ENCODE measurements at places on chromosomes 11 and 22.

DNA sequence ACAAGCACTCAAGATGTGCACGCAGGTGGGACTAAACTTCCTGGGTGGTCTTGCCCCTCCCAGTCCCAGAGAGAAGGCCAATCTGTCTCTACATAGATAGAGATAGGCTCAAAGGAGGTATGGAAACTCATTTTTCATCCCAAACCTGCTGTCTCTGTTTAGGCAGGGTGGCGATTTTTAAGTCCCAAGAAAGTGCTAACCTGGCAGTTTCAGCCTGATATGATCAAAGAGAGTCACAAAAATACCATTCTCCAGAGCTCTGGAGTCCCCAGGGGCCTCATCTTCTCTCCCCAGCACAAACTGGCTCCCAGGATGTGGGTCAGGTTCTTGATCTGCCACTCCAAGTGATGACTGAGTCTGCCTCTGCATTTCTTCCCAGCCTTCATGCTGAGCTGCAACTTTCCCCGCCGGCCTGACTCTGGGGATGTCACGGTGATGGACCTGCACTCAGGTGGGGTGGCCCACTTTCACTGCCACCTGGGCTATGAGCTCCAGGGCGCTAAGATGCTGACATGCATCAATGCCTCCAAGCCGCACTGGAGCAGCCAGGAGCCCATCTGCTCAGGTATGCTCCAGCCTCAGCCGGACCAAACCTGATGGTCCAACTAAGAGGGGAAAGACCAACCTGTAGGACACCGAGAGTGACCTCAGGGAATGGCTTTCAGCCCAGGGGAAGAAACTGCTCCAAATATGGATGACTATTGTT lies 129.5 kb downstream of the SEZ6L start:
- peaks cover 57% of the 10 kb centered on the region for H3K27me3 ChIP-seq
- no peak for DNase-seq
- no peaks in the 10 kb centered on the region for H3K36me3 ChIP-seq
- H3K27ac ChIP-seq: no peak overlapping the region
- H3K4me3 ChIP-seq: no peak overlapping the region
- no peaks in the 10 kb centered on the region for H3K4me1 ChIP-seq

DNA sequence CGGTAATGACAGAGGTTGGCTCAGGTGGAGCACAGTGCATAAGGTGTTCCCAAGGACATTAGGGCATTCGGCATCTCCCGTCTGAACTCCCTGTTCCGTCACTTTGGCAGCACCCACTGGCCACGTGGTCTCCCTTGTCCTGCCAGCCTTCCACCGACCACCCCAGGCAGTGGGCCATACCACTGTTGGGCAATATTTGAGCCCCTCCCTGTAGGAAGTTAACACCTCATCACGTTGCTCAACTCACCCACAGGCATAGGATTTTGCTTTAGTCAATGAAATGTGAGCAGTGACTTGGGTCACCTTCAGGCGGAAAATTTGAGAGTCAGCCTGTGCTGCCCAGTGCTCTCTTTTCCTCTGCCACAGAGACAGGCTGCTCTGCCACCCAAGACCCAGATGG lies 44.0 kb downstream of the SERPINH1 start:
- H3K4me1 ChIP-seq: no peaks in the 10 kb centered on the region
- no peaks in the 10 kb centered on the region for H3K36me3 ChIP-seq
- no peak for DNase-seq
- no peak overlapping the region for H3K27ac ChIP-seq

DNA sequence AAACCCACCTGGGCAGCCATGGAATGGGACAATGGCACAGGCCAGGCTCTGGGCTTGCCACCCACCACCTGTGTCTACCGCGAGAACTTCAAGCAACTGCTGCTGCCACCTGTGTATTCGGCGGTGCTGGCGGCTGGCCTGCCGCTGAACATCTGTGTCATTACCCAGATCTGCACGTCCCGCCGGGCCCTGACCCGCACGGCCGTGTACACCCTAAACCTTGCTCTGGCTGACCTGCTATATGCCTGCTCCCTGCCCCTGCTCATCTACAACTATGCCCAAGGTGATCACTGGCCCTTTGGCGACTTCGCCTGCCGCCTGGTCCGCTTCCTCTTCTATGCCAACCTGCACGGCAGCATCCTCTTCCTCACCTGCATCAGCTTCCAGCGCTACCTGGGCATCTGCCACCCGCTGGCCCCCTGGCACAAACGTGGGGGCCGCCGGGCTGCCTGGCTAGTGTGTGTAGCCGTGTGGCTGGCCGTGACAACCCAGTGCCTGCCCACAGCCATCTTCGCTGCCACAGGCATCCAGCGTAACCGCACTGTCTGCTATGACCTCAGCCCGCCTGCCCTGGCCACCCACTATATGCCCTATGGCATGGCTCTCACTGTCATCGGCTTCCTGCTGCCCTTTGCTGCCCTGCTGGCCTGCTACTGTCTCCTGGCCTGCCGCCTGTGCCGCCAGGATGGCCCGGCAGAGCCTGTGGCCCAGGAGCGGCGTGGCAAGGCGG lies 11.4 kb upstream of the ARHGEF17 start:
- peaks cover 7% of the 10 kb centered on the region for H3K4me1 ChIP-seq
- no peaks in the 10 kb centered on the region for H3K36me3 ChIP-seq
- H3K27ac ChIP-seq: no peak overlapping the region
- DNase-seq: no peak

- no peaks in the 10 kb centered on the region for H3K4me1 ChIP-seq
- no peak overlapping the region for H3K4me3 ChIP-seq
- no peaks in the 10 kb centered on the region for H3K36me3 ChIP-seq
- H3K27me3 ChIP-seq: no peaks in the 10 kb centered on the region
These were observed 48.5 kb upstream of the DDI1 start for GRCh38 chr11:103987629-103988594.

DNA sequence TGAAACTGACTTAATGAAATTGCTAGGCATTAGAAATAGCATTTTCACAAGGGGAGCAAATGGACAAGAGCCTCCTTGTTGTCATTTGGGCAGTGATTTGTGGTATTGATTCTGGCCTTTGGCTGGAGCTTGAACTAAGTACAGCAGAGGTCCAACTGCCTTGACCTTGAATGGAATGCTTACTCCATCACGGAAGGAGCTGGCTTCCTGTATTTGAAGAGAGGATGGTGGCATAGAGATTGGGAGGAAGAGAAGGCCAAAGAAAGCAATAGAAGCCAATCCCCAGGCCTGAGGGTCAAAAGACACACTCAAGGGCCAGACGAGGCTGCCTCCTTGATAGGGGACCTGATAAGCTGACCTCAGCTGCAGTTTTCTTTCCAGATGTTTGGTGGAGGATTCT lies 126.6 kb upstream of the MPPED2 start:
- H3K36me3 ChIP-seq: no peaks in the 10 kb centered on the region
- DNase-seq: no peak
- H3K27ac ChIP-seq: no peak overlapping the region
- H3K27me3 ChIP-seq: no peaks in the 10 kb centered on the region
- no peaks in the 10 kb centered on the region for H3K4me1 ChIP-seq
- H3K4me3 ChIP-seq: no peak overlapping the region

DNA sequence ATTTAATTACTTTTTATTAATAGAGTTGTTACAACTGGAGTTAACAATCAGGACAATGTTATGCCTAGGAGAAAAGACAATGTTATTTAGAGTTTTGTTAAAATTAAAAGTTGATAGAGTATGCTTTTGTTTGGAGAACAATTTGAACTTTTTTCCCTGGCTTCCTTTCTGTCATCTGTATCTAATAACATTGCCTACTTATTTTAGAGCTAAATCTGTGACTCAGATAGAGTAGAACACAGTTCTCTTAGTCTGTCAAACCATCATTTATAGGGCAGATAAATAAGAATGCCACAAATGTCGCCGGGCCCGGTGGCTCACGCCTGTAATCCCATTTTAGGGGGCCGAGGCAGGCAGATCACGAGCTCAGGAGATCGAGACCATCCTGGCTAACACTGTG lies 28.9 kb upstream of the YAP1 start:
- no peaks in the 10 kb centered on the region for H3K36me3 ChIP-seq
- DNase-seq: no peak
- H3K27ac ChIP-seq: no peak overlapping the region
- H3K4me3 ChIP-seq: no peak overlapping the region
- H3K4me1 ChIP-seq: peaks cover 15% of the 10 kb centered on the region
- H3K27me3 ChIP-seq: no peaks in the 10 kb centered on the region

- H3K4me1 ChIP-seq: peaks cover 7% of the 10 kb centered on the region
- no peak overlapping the region for H3K27ac ChIP-seq
- no peak for DNase-seq
- no peak overlapping the region for H3K4me3 ChIP-seq
- H3K36me3 ChIP-seq: no peaks in the 10 kb centered on the region
- H3K27me3 ChIP-seq: no peaks in the 10 kb centered on the region
These were observed 2.0 kb upstream of the TP53I11 start for GRCh38 chr11:44952500-44953260.

GRCh38 chr11:133172349-133172748 lies 360.0 kb downstream of the OPCML start:
- no peaks in the 10 kb centered on the region for H3K36me3 ChIP-seq
- no peaks in the 10 kb centered on the region for H3K4me1 ChIP-seq
- no peak overlapping the region for H3K27ac ChIP-seq
- H3K27me3 ChIP-seq: no peaks in the 10 kb centered on the region
- DNase-seq: no peak

DNA sequence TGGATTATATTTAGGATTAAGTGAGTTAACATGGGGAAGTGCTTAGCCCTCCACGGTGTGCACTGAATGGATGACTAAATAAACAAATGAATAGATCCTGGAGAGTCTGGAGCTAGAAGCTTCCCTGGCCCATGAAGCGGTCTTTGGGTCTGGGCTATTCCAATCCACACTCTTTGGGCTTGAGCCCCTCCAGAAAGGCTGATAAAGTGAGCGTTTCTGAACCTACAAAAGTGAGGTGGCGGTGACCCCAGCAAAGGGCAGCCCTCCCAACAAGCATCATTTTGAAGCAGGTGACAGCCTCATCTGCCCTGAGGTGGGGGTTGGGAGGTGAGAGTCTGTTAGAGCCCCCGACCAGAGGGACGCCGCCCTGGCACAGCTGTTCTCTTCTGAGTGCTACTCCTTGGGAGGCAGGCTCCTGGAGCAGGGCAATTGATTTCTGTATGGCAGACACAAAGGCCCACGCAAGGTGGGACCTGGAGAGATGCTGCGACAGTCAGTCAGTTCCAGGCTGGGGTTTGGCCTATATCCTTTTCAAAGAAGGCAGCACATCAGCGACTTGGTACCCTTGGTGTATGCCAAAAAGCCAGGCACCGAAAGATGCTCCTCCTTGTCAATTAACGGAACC lies 157.8 kb downstream of the CACNA1I start:
- no peaks in the 10 kb centered on the region for H3K36me3 ChIP-seq
- H3K27me3 ChIP-seq: no peaks in the 10 kb centered on the region
- DNase-seq: no peak
- no peak overlapping the region for H3K4me3 ChIP-seq
- peaks cover 5% of the 10 kb centered on the region for H3K4me1 ChIP-seq

DNA sequence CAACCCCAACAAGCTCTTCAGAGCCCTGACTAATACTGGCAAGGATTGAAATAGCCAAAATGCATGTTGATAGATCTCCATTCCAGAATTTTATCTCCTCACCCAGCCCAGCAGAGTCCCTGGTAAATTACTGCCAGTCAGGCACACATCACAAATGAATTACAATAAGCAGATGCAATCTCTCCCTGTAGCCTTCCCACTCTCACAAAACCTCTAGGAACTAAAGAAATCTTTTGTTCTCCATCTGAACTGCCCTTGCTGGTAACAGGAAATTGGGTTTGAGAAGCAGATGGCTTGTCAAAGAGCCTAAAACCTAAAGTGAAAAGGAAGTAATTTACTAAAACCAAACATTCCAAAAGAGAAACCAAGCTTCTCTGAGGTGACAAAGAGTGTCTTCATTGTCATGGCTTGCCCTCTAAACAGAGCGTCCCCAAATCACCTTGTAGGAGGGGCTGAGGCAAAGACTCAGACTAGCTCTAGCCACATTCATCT lies 59.5 kb downstream of the FAM168A start:
- no peak for DNase-seq
- no peak overlapping the region for H3K4me3 ChIP-seq
- no peak overlapping the region for H3K27ac ChIP-seq
- H3K27me3 ChIP-seq: no peaks in the 10 kb centered on the region
- no peaks in the 10 kb centered on the region for H3K36me3 ChIP-seq
- no peaks in the 10 kb centered on the region for H3K4me1 ChIP-seq

DNA sequence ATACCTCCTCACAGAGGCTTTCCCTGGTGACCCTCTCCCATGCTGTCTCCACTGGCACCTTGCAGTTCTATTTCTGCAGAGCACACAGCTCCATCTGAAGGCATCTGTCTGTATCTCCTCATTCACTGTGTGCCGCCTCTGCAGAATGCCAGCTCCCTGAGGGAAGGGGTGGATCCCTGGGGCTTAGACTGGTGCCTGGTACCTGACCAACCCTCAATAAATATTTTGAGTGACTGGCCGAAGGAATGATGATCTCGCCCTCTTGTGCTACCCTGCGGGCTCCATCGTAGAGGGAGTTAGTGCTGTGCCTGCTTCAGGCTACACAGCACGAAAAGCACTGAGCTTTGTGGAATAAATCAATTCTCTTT lies 1.6 kb downstream of the CBX7 start:
- H3K4me1 ChIP-seq: peaks cover 26% of the 10 kb centered on the region
- H3K27ac ChIP-seq: no peak overlapping the region
- DNase-seq: no peak
- no peaks in the 10 kb centered on the region for H3K27me3 ChIP-seq
- H3K4me3 ChIP-seq: no peak overlapping the region

- no peaks in the 10 kb centered on the region for H3K36me3 ChIP-seq
- no peak for DNase-seq
- H3K27ac ChIP-seq: no peak overlapping the region
- no peaks in the 10 kb centered on the region for H3K4me1 ChIP-seq
These were observed 58.5 kb downstream of the NCAM1 start for GRCh38 chr11:113019711-113020110.

- no peaks in the 10 kb centered on the region for H3K36me3 ChIP-seq
- H3K4me1 ChIP-seq: no peaks in the 10 kb centered on the region
- no peak overlapping the region for H3K4me3 ChIP-seq
- DNase-seq: no peak
These were observed 38.0 kb downstream of the IGSF9B start for GRCh38 chr11:133918608-133919260.

- DNase-seq: no peak
- no peaks in the 10 kb centered on the region for H3K4me1 ChIP-seq
- H3K36me3 ChIP-seq: no peaks in the 10 kb centered on the region
- no peak overlapping the region for H3K27ac ChIP-seq
These were observed 15.2 kb upstream of the NUP160 start for GRCh38 chr11:47863189-47863897.

DNA sequence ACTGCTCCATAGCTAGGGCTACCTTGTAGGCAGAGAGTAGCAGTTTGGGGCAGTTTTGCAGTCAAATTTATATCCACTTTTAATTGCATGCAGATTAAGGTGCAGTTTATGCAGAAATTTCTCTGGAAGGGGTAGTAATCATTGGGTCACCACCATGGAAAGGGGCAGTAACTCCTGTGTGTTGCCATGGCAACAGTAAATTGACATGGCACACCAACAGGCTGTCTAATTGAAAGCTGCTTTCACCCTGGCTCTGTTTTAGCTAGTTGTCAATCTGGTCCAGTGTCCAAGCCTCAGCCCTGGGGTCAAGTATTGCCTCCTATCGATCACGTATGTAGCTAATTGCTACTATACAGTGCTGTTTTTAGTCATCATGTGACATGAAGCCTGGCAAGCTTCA lies 786.1 kb upstream of the CNTN5 start:
- no peaks in the 10 kb centered on the region for H3K4me1 ChIP-seq
- H3K36me3 ChIP-seq: no peaks in the 10 kb centered on the region
- no peaks in the 10 kb centered on the region for H3K27me3 ChIP-seq
- no peak for DNase-seq
- H3K27ac ChIP-seq: no peak overlapping the region

All from HCT116 (cell line).